ENCODE measurements at places on chromosomes 1 and 21. TPM values are rescaled to one million over a fixed set of nuclear protein-coding genes. Genes with fewer than 3 reads are reported as not detected.

The C1QB gene
- total RNA-seq = not detected

The VAMP4 gene
- total RNA-seq = 4.0 TPM

The MAP3K21 gene
- 9.1 TPM for total RNA-seq

The MFSD2A gene
- total RNA-seq = 6.9 TPM

The DTL gene
- total RNA-seq = 17.4 TPM

The ALX3 gene
- total RNA-seq = not detected

The BCAS2 gene
- 23.5 TPM for total RNA-seq

The MR1 gene
- total RNA-seq = 6.7 TPM

The PRELP gene
- 0.02 TPM for total RNA-seq

The GREM2 gene
- 0.14 TPM for total RNA-seq

The SPAG17 gene
- not detected for total RNA-seq

The PTGS2 gene
- 7.2 TPM for total RNA-seq

The LAPTM5 gene
- 0.24 TPM for total RNA-seq

The FCAMR gene
- not detected for total RNA-seq

The FAM78B gene
- 0.29 TPM for total RNA-seq

The USH2A gene
- not detected for total RNA-seq

The CFAP74 gene
- total RNA-seq = not detected

The LGR6 gene
- total RNA-seq = 0.93 TPM

The LCE1D gene
- not detected for total RNA-seq

The CAMK2N1 gene
- total RNA-seq = 49.0 TPM

The MYOM3 gene
- total RNA-seq = 8.2 TPM

The FCMR gene
- total RNA-seq = 5.2 TPM

The ARTN gene
- total RNA-seq = 0.41 TPM

The C1orf87 gene
- total RNA-seq = not detected

The MTMR11 gene
- total RNA-seq = 7.6 TPM

The FLG2 gene
- not detected for total RNA-seq

The KRTAP22-1 gene
- not detected for total RNA-seq

The MARK1 gene
- 0.09 TPM for total RNA-seq

The GPR52 gene
- total RNA-seq = not detected

The GJA4 gene
- not detected for total RNA-seq

The RAB4A gene
- total RNA-seq = 50.4 TPM

The AGRN gene
- 119 TPM for total RNA-seq

The DOP1B gene
- total RNA-seq = 3.1 TPM

The UBE2U gene
- not detected for total RNA-seq

The MSH4 gene
- total RNA-seq = not detected

Measured in A549 treated with Mapracorat at 1 μM for 4 hours (cell line).